PC-9 (cell line): ENCODE measurements at places on chromosomes 6 and 20.

GRCh38 chr6:100459592-100460184 is 5.0 kb downstream of the SIM1 start:
- DNase-seq = no peak

DNA sequence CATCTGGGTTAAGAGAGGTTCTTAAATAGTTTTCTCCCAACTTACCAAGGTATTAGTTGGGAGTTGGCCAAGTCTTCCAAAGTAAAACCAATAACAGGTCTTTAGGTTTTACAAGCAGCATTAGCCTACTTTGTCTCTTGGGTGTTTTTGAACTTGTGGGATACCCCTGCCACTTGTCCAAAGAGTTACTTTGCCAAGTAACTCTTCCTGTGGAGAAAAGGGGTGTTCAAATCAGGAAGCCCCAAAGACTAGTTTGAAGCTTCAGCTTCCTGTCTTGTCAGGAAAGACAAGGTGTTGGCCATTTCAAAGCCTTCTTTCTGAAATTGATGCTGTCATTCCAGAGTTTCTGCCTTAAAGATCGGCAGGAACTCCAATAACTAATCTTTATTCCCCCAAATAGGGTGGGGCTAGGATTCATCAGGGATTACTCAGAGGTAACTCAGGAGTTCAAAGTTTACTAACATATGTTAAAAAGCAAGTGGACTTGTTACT is 822 bp downstream of the RAB22A start:
- DNase-seq = peak; percentile 75

DNA sequence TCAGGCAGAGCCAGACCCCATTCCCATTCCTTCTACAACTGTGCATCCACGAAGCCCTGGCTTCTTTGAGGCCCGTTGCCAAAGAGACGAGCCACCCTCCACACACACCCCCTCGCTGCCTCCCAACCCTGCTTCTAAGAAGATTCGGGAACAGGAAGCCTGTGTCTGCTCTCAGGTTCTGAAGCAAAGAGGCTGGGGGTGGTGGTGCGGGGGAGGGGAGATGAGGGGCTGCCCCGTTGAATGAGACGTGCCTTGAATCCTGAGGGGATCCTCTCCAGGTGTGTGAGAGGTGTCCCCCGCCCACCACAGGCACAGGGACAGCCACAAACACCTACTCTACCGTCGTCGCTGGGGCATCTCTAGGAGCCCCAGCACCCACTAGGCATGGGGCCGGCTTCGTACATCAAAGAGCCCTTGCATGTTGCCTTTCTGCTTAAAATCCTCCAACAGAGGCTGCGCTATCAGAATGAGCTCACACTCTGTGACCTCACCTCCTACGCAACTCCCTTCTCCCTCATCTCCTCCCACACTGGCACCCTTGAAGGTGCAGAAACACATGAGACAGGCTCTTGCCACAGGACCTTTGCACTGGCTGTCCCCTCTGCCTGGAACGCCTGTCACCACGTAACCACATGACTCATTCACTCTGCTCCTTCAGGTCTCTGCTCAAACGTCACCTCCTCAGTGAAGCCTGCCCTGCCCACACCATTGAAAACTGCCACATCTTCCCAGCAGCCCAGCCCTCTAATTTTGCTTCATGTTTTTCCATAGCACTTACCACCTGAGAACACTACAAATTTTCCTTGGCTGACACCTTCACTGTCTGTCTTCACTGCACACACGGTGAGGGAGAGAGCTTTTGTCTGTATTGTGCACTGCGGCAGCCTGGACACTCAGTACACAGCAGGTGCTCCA is 58.5 kb downstream of the PREX1 start:
- DNase-seq = no peak

DNA sequence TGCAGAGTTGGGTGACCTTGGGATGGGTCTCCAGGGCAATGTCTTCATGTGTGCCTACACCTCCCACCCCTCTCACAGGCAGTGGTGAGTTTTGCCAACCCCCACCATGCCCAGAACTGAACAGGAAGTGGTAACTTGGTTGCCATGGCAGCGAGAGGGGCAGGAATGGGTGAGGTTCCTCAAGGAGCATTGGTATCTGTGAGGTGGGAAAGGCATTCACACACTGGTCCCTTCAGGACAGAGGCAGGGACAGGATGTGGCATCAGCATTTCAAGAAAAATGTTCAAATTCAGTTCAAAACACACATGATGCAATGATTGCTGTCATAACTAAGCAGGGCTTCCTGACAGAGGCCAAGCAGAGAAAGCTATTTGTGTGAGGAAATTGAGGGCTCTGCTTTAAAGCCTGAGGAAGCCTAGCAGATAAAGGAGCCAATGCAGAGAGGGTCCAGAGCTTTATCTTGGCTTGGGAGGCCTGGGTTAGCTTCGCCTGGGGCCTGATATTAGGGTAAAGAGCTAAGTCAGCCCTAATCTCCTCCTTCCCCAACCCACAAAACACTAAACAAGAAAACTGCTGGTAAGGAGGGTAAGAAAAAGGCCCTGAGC is 551 bp downstream of the TREML2 start:
- no peak for DNase-seq

GRCh38 chr6:16338577-16339264 is 100.3 kb downstream of the GMPR start:
- peak; percentile 58 for DNase-seq

DNA sequence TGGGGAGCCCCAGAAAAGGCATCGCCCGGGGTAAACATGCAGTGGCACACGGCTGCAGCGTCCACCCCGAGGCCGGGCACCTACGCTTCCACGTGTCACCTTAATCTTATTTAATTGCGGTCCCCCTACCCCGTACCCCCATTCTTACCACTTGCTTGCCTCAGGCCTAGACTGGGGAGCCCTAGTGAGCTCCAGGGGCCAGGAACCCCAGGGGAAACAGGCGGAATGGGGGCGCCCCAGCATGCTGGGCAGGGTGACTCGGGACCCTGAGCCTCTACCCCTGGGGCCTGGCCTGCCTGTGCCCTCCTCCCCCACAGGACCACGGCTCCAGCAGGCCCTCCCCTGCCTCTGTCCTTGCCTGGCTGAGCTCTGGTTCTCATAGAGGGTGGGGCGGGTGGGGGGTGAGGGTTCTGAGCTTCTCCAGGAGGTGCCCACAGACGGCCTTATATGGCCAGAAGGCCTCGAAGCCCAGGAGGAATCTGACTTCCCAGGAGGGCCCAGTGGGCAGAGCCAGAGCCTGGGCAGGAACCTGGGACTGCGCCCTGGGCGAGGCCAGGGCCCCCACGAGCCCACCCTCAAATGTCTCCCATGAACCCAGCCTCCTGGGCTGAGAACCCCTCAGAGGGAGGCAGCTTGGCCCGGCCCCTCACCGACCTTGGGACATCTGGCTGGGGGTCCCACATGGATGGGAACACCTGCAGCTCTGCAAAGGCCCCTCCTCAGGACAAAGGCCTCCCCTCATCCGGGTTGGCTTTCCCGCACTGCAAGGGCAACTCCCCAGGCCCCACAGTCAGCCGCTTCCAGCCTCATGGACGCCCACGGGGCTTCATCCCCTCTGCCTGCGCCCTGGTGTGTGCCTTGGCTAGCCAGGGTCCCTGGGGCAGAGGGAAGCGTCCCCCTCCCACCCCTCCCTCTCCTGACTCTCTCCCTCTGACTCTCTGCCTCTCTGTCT is 5.2 kb upstream of the LAMA5 start:
- no peak for DNase-seq

- no peak for DNase-seq
These were observed 4.5 kb downstream of the FOXO3 start for GRCh38 chr6:108565091-108565766.
